ENCODE measurements at places on chromosomes 3 and 15.

DNA sequence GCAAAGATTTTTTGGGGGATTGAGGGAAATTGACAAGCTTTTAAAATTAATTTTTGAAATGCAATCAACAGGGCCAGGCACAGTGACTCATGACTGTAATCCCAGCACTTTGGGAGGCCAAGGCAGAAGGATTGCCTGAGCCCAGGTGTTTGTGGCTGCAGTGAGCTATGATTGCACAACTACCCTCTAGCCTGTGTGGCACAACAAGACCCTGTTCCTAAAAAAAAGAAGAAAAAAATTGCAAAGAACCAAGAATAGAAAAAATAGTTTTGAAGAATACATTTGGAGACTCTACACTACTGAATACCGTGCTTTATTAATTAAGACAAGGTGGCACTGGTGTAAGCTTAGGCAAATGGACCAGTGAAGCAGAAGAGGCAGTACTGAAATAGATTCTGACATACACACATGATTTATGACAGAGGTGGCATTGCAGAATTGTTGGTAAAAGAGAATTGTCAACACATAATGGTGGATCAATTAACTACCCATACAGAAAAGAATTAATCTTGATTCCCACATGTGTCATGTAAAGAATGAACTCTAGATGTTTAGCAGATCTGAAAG is 443.3 kb upstream of the ATP11B start:
- DNase-seq, result no peak

DNA sequence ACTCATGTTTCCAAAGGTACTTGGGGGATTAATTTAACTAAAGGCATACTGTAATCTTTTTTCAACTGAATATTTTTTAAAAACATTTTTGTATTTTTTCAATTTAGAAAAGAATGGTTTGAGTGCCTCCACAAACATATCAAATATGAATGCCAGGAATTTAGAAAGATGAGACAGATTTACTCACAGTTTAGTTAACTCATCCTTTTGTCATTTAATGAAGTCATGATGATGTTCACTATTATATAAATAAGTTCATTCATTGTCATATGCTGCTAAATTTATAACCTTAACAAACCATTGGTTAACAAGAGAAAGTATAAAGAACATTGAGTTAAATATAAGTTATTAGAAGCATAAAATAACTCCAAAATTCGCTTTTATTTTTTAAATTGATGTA is 50.0 kb downstream of the FGF7 start:
- DNase-seq, result no peak

DNA sequence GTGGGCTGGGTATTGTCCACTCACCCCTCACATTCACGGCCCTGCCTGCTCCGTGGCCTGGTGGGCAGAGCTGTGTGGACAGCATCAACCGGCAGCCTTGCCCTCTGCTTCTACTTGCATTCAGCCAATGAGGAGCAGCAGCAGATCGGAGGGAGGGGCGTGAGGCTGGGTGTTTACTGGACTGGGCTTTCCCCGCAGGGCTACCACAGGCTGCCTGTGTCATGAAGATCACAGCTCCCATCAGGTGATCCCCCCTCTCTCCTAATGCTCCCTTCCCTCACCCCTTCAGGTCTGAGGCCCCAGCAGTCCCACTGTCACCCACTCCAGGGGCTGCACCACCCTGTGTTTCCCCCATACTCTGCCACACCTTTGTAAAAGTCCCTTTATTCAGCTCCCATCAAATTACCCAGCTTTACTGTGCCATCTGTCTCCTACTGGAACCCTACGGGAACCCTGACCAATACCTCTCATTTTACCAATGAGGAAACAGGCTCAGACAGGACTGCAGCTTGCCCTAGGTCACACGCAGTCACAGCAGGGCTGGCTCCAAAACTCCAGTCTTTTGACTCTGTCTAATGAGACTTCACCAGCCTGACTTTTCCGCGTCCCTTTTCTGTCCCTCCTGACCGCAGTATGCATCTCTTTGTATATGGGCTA is 81.1 kb downstream of the MEGF11 start:
- DNase-seq, result no peak

- no peak for DNase-seq
Observed at GRCh38 chr3:183988216-183988790, 29.4 kb downstream of the ABCC5 start.

DNA sequence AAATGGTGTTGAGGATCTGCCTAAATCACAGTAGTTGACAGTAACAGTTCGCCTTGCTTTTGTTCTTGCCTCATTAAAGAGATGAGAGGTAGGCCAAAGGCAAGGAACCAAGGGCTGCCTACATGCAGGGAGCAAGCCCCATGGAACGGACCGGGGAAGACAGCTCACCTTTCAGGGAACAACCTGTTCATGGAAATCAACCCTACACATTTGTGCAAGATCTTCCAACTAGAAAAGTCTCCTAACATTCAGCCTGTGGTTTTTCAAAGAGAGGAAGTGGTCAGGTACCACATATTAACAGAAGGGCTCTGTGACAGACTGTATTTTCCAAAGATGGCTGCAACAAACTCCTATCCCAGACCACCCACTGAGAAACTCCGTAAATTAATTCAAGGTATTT is 1031.8 kb upstream of the NR2F2 start:
- DNase-seq, result no peak

DNA sequence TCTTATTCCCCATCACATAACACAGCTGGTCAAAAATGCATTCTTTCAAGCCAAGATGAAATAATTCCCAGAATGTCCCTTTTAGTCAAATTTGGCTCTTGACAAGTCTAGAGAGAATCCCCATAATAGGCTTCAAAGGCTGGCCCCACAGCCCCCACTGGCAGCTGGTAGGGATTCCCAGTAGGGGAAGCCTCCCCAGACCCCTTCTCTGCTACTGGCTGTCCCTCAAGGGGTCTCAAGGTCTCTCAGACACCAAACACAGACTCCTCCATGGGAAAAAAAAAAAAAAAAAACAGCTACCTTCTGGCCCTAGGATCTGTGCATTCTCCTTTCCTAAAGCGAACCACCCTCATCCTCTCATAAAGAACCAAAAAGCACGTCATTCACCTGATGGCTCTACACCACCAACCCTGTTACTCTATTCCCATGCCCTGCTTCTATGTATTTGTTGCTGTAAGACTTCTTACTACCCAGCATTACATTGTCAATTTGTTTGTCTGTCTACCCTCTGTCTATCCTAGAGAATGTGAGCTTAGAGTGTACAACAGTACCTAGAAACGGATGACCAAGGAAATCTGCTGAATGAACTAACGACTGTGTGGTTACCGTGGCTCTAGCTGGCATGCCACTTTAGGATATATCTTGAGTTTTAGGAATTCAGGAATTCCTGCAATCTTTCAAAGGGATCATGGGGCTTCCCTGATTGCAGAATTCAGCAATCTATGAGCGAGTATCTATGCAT is 164.1 kb upstream of the NSMCE3 start:
- no peak for DNase-seq

- no peak for DNase-seq
Observed at GRCh38 chr3:14019459-14019858, 105.2 kb downstream of the CHCHD4 start.

Data from NCI-H526 (cell line).